Glomerular endothelial cell (primary cell): ENCODE measurements at places on chromosomes 7 and 10. TPM values are rescaled to one million over a fixed set of nuclear protein-coding genes. Genes with fewer than 3 reads are reported as not detected.
A peak's percentile ranks its signal among the peaks of the same experiment; 100 is the strongest.

- DNase-seq = no peak
Measured at GRCh38 chr7:141317033-141317585, 234.1 kb upstream of the AGK start.

The PHYHIPL gene
- total RNA-seq = not detected in 2 replicates

DNA sequence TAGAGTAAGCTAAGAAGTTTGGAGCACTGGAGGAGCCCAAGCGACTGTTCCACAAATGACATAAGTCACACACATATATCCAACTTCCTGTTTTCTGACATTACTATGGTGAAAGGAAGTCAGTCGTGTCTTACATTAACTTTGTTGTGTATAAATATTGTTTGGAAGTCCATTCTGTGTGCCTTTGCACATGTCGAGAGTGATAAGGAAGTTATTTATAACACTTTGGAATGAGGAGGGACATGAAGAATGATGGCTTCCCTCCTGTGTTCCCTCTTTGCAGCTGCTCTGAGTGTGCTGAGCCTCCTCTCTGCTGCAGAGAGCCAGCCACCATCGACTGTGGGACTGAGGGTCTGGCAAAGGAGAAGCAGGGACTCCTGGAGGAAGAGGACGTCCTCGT, 40.4 kb upstream of the MGMT start:
- peak; percentile 3 for DNase-seq

DNA sequence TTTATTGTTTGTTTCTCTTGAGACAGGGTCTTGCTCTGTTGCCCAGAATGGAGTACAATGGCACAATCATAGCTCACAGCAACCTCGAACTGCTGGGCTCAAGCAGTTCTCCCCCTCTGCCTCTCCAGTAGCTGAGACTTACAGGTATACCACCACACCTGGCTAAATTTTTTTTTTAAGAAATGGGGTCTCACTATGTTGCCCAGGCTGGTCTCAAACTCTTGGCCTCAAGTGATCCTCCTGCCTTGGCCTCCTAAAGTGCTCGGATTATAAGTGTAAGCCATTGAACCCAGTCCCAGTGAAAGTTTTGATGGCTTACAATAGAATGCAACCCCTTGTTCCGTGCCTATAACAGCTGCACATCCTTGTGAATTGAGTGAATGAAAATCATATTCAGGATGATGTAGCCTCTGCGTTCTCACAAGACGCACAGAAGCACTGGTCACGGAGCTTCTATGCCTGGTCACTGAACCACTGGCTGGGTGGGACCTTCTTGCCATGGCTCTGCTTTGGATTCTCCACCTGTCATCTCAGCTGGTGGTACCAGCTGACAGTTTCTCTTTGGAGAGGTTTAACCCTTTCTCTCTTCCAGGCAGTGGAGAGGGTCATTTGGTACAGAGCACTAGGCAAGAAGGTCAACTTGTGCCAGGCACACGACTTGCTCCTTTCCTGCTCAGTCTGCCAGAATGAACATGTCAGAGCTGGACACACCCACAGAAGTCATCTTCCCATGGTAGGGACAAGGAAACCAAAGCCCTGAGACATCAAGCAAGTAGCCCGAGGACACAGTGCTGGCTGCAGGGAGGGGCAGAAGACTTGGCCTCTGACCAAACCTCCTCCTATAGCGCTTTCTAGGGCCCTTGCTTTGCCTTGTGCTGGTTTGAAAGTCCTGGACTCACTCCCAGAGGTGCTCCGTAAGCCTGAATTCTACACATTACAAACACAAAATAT, 89.6 kb downstream of the ATXN7L1 start:
- DNase-seq = no peak

The BRAF gene
- total RNA-seq = 14.4 and 25.4 TPM in 2 replicates

The TRPV5 gene
- total RNA-seq = not detected in 2 replicates

GRCh38 chr10:17199351-17199804, 2.1 kb downstream of the TRDMT1 start:
- DNase-seq = no peak

DNA sequence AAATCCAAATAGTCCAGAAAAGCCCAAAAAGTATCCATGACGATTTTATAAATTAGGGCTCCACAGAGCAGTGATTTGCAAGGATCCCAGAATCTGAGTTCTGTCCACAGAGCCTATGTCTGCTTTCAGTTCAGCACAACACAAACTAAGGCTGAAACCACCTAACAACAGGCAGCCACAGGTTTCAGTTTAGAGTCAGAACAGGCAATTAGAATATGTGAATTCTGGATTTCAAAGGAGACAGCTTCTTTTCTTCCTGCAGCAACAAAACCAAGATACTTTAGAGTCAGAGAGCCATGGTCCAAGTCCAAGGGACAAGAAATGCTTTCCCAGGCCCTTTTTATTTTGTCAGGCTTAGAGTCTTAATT, 23.6 kb downstream of the IFIT3 start:
- DNase-seq = no peak

- DNase-seq = no peak
Measured at GRCh38 chr7:40057292-40057691, 77.1 kb downstream of the MPLKIP start.

The CYP2E1 gene
- 0.64 TPM in 1 of 2 replicates, not detected in the other for total RNA-seq

The SLC29A3 gene
- total RNA-seq = 3.1 and 6.2 TPM in 2 replicates

- no peak for DNase-seq
Measured at GRCh38 chr7:31408140-31408729, 67.7 kb upstream of the NEUROD6 start.

- DNase-seq = no peak
Measured at GRCh38 chr7:130118294-130118693, 48.0 kb downstream of the KLHDC10 start.

DNA sequence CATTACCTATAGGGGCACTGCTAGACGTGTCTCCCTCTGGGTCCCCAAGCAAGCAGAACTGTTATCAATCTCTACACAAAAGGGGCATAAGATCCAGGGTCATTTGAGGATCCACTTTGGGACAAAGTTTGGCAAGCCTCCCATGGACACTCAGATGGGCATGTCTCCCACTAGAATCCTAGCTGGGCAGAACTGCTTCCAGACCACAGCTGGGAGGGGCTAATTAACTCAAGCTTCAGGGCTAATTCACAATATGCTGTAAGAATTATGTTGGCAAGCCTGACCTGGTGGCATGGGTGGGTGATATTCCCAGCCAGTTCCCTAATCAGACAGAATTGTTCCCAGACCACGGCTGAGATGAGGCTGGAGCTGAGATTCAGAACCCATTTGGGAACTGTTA, 738.4 kb upstream of the FZD8 start:
- no peak for DNase-seq

The EBF3 gene
- total RNA-seq = 2.0 TPM in 1 of 2 replicates, not detected in the other

The DRGX gene
- total RNA-seq = not detected in 2 replicates

GRCh38 chr7:64651203-64651602, 14.7 kb upstream of the ZNF107 start:
- DNase-seq = no peak

DNA sequence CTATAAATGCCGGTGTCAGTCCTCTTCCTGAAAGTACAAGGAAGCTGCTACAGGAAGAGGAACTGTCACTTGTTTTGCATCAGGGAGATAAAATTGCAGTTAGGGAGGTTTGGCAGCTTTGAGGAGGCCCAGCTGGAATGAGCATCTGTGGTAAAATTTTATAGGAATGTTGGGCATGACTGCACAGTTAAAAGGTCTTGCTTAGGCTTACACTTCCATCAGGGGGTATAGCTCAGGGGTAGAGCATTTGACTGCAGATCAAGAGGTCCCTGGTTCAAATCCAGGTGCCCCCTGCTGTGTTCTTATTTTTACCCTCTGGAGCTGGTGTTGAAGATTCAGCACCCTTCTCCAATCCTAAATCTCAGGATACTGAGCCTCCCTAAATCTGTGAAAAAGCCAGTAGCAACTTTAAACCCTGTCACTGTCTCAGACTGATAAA, 65.9 kb downstream of the ZNF467 start:
- no peak for DNase-seq

The CARD11 gene
- 3.5 and 4.6 TPM in 2 replicates for total RNA-seq

The UNC5B gene
- 19.5 and 69.5 TPM in 2 replicates for total RNA-seq

GRCh38 chr7:68509603-68510002, 1088.7 kb upstream of the AUTS2 start:
- DNase-seq = no peak

The PROSER2 gene
- 12.7 and 17.1 TPM in 2 replicates for total RNA-seq

The FAM180A gene
- not detected in 2 replicates for total RNA-seq

The CAMK2B gene
- 0.05 and 0.29 TPM in 2 replicates for total RNA-seq

GRCh38 chr10:63761243-63761642, 240.0 kb downstream of the REEP3 start:
- DNase-seq = no peak

The C10orf143 gene
- 0.10 TPM in 1 of 2 replicates, not detected in the other for total RNA-seq

DNA sequence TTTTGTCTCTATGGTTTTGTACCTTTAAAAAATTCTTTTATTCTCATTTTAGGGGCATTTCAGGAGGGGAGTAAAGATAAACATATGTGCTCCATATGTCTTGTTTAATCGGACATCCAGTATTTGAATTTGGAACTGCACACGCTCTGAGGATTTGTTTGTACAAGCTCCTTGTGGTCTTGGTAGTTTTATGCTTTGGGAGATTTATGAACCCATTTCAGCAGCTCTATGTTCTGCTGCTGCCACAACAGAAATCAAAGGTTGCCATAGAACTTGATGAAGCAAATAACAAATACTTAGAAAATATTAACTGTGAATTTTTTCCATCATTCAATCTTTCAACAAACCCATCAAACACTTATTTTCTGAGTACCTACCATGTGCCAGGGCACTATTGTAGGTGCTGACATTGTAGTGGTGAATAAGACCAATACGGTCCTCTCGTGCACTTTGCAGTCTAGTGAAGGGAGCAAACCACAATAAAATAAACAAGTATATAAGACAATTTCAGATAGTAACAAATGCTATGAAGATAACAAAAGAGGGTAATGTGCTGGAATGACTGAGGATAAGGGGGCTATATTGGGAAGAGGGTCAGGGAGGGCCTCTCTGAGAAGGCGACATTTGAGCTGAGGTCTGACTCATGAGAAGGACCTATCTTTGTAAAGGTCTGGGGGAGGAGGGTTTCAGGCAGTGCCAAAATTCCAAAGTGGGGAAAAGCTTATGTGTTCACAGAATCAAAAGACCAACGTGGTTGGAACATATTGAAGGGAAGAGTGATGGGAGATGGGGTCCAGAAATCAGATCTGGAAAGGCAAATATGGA, 30.4 kb downstream of the MYPN start:
- DNase-seq = no peak

The SDHAF3 gene
- 7.8 and 9.3 TPM in 2 replicates for total RNA-seq

- no peak for DNase-seq
Measured at GRCh38 chr7:37659971-37660565, 23.5 kb upstream of the GPR141 start.

DNA sequence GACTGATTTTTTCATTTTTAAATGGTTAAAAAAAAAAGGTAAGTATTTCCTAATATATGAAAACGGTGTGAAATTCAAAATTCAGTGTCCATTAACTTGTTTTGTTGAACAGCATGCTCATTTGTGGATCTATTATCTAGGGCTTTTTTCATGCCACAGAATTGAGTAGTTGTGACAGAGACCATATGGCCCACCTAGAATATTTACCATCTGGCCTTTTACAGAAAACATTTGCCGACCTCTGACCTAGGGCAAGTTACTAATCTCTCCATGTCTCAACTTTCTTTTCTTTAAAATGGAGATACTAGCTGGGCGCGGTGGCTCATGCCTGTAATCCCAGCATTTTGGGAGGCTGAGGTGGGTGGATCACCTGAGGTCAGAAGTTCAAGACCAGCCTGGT, 41.3 kb downstream of the GRK5 start:
- DNase-seq = no peak

DNA sequence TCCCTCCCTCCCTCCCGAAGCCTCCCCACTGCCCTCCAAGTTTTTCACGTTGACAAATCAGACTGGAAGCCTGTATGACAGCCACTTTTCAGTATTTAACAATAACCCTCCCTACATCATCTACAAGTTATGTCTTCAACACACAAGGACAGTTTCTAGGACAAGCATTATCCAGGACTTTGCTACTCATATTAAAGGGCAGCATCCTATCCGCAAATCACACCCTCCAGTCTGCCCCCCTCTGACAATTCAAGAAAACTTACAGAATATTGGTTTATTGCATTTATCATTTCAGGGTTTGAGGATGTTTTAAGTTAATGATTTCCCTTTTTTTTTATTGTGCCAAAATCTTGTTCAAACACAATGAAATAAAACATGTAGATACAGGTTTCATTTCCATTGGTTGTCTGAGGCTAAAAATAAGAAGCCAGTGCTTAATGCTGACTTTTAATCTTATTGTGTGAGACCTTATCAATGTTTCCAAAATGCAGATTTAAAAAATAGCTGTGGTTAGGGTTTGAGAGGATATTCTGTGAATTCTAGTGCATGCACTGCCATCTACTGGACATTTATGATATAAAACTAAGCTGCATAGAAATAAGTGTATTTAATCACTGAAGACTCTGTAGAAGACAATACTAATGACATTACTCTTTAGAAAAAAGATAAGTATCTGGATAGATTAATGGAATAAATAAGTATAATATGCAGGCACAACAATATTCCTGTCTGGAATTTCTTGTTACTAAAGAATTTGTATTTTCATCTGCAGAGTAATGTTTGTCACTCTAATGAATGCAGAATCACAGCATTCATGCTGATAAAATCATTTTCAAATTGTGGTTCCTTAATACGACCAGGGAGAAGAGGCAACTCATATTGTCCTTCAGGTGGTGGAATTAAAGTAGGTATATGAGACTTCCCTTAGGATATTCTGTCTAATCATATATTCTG, 64.1 kb downstream of the CAV1 start:
- DNase-seq = no peak

The OGDHL gene
- total RNA-seq = 0.58 TPM in 1 of 2 replicates, not detected in the other

- no peak for DNase-seq
Measured at GRCh38 chr10:67306588-67307205, 380.9 kb downstream of the LRRTM3 start.

The PLXNA4 gene
- total RNA-seq = 1.2 and 5.4 TPM in 2 replicates

- DNase-seq = no peak
Measured at GRCh38 chr7:79132844-79133451, 320.5 kb downstream of the MAGI2 start.

The CPEB3 gene
- 0.63 and 1.6 TPM in 2 replicates for total RNA-seq

The LRGUK gene
- total RNA-seq = 0.18 and 0.34 TPM in 2 replicates

DNA sequence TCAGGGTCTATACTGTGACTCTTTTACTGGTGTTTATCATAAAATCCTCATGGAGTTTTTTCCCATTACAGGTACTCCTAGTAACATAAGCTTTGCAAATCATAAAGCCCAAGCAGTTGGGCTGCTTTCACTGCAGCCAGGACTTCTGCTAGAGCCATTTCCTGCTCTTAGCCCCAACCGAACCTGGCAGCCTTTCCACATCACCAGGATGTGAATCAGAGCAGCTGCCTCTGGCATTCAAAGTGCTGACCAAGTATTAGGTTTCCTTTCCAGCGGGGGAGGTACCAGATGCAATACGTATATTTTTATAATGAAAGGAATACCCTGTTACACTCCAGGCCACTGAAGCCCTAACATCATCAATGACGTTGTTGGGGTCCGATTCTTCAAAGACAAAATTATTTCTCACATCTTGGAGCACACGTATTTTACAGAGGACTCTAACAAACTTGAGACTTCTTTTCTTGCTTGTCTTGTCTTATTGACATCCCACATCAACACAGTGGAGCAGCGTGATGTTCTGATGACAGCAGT, 3.6 kb upstream of the HTR5A start:
- no peak for DNase-seq
